ENCODE measurements at places on chromosomes 12 and 14.

GRCh38 chr14:20478894-20479293 is 9.7 kb downstream of the PNP start:
- DNase-seq: no peak

- no peak for DNase-seq
These were observed 194.8 kb upstream of the C14orf180 start for GRCh38 chr14:104384776-104385071.

DNA sequence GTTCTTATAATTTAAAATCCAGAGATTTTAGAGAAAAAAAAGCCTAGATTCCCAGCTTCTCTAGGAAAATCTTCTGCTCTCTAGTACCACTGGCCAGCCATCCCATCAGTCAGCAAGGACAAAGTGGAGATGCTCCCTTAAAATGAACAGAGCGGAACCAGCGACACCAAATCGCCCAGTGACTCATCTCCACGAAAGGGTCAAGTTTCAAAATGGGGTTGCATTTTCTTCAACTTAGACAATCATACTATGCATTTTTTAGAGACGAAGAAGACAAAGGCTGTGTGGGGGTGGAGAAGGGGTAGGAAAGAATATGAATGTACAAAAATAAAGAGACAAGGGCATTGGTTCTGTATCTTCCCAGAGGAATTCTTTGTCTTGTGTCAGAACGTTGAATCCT is 212.0 kb downstream of the SLC15A4 start:
- no peak for DNase-seq

GRCh38 chr14:21768116-21768874 is 94.7 kb upstream of the OR4E1 start:
- DNase-seq: no peak

GRCh38 chr12:131963381-131963780 is 13.6 kb downstream of the EP400 start:
- DNase-seq: no peak

DNA sequence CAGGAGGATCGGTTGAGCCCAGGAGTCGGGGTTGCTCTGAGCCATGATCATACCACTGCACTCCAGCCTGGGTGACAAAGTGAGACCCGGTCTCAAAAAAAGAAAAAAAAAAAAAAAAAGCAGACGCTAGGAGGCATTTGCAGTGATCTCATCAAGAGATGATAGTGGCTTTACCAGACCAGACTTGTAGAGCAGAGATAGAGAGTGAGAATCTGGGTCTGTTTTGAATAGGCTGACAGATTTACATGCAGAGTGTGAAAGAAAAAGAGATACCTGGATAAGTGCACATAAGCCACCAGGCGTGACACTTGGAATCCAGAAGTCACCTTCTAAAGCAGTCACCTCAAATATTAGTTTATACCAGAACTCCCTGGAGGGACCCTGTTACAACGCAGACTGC is 21.1 kb upstream of the FLRT2 start:
- no peak for DNase-seq

DNA sequence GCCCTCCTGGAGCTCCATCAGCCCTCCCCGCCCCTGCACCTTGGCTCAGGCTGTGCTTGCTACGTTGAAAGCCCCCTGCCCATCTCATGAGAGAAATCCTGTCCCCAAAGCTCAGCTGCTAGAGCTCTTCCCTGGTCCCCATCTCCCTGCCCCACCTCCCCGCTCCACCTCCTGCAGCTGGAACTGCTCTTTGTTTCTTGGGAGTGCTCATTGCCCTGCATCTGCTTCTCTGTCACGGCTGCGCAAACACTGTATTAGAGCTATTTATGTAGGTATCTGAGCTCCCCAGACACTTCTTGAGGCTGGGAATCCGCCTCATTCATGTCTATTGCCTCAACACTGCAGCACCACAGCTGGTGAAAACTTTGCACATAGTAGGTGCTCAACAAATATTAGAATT is 32.8 kb upstream of the PRIMA1 start:
- no peak for DNase-seq

GRCh38 chr12:20188930-20189653 is 179.2 kb upstream of the PDE3A start:
- DNase-seq: no peak

- no peak for DNase-seq
These were observed 129.2 kb upstream of the EEA1 start for GRCh38 chr12:93058280-93058679.

DNA sequence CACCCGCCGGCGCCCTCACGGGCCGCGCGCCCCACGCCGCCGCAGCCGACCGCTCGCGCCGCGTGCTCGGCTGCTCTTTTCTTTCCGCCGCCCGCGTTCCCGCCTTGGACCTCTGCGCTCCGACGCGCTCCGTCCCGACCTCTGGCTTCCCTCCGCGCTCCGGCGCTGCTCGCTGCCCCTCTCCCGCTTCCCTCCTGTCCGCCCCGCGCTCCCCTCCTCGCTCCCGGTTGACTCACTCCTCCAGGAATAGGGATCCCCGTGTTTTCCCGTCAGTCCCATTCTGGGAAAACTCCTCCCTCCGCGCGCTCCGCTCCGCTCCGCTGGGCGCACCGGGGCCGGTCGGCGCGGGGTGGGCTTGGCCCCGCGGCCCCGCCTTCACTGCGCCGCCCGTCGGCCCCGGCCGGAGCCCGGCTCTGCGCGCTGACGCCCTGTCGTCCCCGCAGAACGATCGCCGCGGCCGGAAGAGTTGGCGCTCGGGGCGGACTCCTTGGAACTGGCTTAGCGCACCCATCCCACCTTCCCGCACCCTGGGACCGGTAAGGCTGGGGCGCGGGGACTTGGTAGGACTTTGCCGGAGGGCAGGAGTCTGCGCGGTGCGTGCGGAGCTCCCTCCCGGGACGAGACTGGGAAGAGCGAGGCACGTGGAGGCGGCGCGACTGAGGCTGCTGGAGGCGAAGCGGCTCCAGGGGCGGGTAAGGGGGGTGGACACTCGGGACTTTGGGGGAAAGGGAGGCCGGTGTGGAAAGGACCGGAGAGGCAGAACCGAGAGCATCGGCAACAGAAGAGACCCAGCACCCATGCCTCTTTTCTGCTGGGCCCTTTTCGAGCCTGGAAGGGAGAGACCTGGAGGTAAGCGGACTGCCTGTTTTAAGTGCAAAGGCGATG is 550 bp downstream of the TEAD4 start:
- no peak for DNase-seq

GRCh38 chr12:53222170-53222721 is 9.8 kb downstream of the RARG start:
- DNase-seq: no peak

DNA sequence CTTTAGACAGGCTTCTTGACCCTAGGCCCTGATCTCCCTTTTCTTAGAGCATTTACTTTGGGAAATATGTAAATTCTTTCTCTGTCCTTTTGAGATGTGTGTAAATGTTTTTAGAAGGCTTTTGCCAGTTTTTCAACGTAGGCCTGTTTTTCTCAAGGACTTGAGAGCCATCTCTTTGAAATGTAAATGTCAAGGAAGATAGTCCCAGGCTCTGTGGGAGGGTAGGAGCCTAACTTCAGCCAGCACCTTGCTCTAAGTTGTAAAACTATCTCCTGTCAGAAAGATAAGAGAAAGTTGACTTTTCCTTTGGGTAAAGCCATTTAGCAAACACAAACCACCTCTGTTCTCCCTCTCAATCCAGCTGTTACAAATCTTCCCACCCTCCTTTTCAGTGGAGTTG is 219.8 kb downstream of the RPS29 start:
- no peak for DNase-seq

- no peak for DNase-seq
These were observed 52.2 kb downstream of the GOLGA5 start for GRCh38 chr14:92846162-92846897.

DNA sequence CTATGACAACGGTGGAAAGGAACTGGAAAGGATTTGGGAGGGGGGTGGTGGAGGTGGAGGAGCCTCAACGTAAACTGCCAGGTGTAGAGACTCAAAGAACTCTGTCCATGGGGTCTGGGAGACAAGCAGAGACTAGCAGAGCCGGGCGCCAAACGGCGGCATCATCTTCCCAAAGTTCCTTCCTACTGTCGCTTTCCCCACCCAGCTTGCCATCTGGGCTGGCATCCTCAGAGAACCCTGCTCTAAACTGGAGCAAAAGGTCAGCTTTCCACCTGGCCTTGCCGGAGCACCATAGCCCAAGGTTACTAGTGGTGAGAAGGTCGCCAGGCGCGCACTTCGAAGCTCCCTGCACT is 4.0 kb upstream of the IRF2BPL start:
- no peak for DNase-seq

DNA sequence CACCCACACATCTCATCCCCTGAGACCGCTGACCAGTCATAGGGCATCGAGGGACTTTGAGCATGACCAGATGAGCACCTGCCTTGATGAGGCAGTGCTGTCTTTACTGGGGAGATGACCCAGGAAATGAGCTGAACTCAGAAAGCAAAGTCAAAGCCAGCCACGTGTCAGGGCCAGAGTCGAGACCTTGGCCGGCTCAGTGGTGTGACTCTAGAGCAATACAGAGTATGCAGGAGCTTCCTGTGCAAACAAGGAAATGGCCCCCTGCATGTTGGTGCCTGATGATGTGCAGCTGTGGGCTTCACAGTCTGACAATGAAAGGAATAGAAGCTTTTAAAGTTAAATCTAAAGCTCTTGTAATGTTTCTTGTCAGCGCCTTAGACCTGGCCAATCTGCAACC is 332.9 kb downstream of the PCNX1 start:
- no peak for DNase-seq

GRCh38 chr14:23646648-23647549 is 10.7 kb downstream of the DHRS2 start:
- no peak for DNase-seq

GRCh38 chr12:100473050-100473715 is 483 bp upstream of the NR1H4 start:
- DNase-seq: no peak

DNA sequence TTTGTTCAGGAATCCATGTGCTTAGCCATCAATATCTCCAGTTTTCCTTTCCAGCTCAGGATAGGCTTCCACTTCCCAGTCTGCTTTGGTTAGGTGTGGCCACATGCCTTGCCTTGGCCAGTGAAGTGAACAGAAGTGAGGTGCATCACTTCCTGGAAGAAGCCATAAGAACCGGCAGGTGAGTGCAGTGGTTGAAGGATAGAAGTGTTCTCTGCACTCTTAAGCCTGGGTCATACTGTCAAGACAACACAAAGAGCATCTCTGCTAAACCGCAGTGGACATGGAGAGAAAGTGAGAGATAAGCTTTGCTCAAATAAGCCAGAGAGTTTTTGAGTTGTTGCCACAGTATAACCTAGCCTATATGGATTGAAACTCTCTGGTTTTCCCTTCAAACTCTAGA is 11.4 kb downstream of the GNG2 start:
- DNase-seq: no peak

DNA sequence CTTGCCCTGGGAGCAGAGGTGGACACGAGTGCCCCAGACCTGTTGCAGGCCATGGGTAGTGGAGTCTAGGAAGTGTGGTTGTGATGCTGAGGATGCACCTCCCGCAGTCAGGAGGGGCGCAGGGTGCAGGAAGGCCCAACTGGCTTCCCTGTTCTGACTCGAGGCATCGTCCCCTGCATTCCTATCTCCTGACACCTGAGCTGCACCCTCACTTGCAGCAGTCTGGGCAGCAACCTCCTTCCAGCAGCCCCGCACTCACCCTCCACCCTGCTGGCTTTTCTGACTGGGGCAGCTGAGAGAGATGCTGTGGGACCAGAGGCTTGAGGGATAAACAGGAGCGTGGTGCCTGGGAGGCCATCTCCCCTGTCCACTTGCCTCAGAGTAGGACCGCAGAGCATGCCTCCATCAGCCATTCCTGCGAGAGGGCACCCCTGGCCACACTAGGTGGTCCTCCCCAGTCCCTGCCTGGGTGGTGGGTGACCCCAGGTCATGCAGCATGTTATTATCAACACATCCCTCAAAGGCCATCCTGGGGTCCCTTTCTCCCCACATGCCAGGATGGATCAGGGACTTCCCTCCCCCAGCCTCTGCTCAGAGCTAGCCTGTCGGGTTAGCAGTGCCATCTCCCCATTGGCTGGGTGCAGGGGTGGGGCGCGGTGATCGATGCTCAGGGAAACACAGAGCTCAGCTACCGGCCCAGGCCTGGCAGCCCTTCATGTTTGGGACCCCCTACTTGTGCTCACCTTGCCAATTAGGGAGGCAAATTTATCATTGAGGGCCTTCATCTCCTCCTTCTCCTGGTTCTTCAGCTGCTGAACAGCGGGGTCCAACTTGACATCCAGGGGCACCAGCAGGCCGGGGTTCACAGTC is 719 bp downstream of the KRT80 start:
- no peak for DNase-seq

GRCh38 chr14:29895591-29896083 is 32.0 kb downstream of the PRKD1 start:
- no peak for DNase-seq

DNA sequence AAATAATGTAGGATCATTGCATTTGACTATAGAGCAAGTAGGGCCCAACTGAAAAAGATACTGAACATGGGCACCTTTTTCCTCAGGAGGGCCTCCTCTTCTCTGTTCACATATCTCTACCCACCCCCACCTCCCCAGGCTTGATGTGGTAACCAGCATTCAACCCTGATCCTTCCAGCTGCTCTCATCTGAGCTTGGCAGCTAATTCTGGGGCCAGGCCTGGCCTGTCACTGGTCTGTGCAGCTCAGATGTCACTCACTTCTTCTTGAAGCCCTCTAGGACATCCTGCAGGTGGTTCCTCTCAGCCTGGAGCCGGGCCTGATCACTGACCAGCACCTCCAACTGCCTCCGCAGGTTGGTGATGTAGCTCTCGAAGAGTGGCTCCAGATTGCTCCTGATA is 2.1 kb downstream of the KRT84 start:
- no peak for DNase-seq

- no peak for DNase-seq
These were observed 177.2 kb downstream of the KIF26A start for GRCh38 chr14:104315625-104316024.

- peak; percentile 8 for DNase-seq
These were observed 837.6 kb downstream of the VRK1 start for GRCh38 chr14:97634751-97635150.

- no peak for DNase-seq
These were observed 7.3 kb downstream of the MSI1 start for GRCh38 chr12:120361506-120362208.

DNA sequence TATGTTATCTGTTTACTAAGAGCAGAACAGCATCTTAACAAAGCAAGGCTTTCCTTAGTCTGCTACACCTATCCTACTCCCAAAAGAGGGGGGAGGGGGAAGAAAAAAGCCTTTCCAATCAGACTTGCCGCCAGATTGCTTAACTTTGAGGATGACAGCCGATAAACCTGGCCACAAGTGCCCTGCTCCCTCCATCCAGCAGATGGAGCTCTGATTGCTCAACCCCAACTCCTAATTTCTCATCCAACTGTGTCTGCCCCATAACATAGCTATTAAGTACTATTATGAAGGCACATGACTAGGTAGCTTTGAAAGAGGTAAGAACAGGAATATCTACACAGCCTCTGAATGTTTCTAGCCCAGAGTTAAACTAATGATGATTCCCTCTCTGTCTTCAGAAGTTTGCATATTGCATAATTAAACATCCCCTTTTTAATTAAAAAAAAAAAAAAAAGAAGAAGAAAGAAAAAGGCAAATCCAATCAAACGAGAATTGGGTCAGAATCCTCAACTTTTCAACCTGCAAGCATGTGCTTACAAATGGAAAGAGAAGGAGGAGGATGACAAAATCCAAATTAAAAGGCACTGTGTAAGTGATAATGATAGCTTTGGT is 247.4 kb downstream of the GALC start:
- no peak for DNase-seq
